Smooth muscle cell of bladder (primary cell): ENCODE measurements at places on chromosomes 12 and 14. TPM values are rescaled to one million over a fixed set of nuclear protein-coding genes. Genes with fewer than 3 reads are reported as not detected.

The MMP14 gene
- 348 and 486 TPM in 2 replicates for total RNA-seq

The CCDC77 gene
- total RNA-seq, result 4.3 and 4.9 TPM in 2 replicates

The PTPN21 gene
- 5.1 and 7.2 TPM in 2 replicates for total RNA-seq

The AP4S1 gene
- total RNA-seq, result 3.1 and 4.0 TPM in 2 replicates
